Fibroblast of the aortic adventitia (primary cell): ENCODE measurements at places on chromosomes 2 and 18. TPM values are rescaled to one million over a fixed set of nuclear protein-coding genes. Genes with fewer than 3 reads are reported as not detected.

The ST8SIA3 gene
- 0.08 TPM in 1 of 2 replicates, not detected in the other for total RNA-seq

The ATP6V1C2 gene
- total RNA-seq: not detected in 2 replicates

The SAG gene
- not detected in 2 replicates for total RNA-seq

The EIF5B gene
- total RNA-seq: 17.3 and 27.1 TPM in 2 replicates

The SERTAD2 gene
- 19.1 and 34.4 TPM in 2 replicates for total RNA-seq

The NEB gene
- total RNA-seq: 0.27 and 0.41 TPM in 2 replicates

The ANKAR gene
- total RNA-seq: 14.9 and 22.2 TPM in 2 replicates

The LYPD6 gene
- total RNA-seq: 0.54 TPM in 1 of 2 replicates, not detected in the other

The LIMS4 gene
- 4.7 and 6.1 TPM in 2 replicates for total RNA-seq

The CNDP1 gene
- not detected in 2 replicates for total RNA-seq

The CD8A gene
- not detected in 2 replicates for total RNA-seq

The KCNJ3 gene
- total RNA-seq: not detected in 2 replicates

The G6PC2 gene
- total RNA-seq: not detected in 2 replicates

The LTBP1 gene
- 90.7 and 947 TPM in 2 replicates for total RNA-seq

The UGT1A5 gene
- total RNA-seq: not detected in 2 replicates

The TTN gene
- 0.16 and 5.5 TPM in 2 replicates for total RNA-seq

The EML6 gene
- 0.49 and 2.8 TPM in 2 replicates for total RNA-seq

The TCF23 gene
- total RNA-seq: 2.3 TPM in 1 of 2 replicates, not detected in the other

The FIGN gene
- total RNA-seq: 2.5 and 4.1 TPM in 2 replicates

The ST6GAL2 gene
- total RNA-seq: 0.09 and 0.16 TPM in 2 replicates

The CCDC148 gene
- total RNA-seq: 0.72 and 9.1 TPM in 2 replicates

The IL36RN gene
- not detected in 2 replicates for total RNA-seq

The CHN1 gene
- total RNA-seq: 2.3 and 3.3 TPM in 2 replicates

The FHOD3 gene
- 3.0 and 3.3 TPM in 2 replicates for total RNA-seq

The MEIS1 gene
- total RNA-seq: 65.0 and 78.2 TPM in 2 replicates

The CRYGD gene
- total RNA-seq: not detected in 2 replicates

The IL36G gene
- total RNA-seq: not detected in 2 replicates

The RIF1 gene
- 66.7 and 122 TPM in 2 replicates for total RNA-seq

The IL37 gene
- not detected in 2 replicates for total RNA-seq

The MERTK gene
- 0.65 and 2.4 TPM in 2 replicates for total RNA-seq

The ACTG2 gene
- 2.4 TPM in 1 of 2 replicates, not detected in the other for total RNA-seq

The CCL20 gene
- not detected in 2 replicates for total RNA-seq

The SRBD1 gene
- total RNA-seq: 15.7 and 22.4 TPM in 2 replicates

The NTSR2 gene
- not detected in 2 replicates for total RNA-seq

The QPCT gene
- 1.7 and 8.3 TPM in 2 replicates for total RNA-seq

The DSG3 gene
- total RNA-seq: 0.16 TPM in 1 of 2 replicates, not detected in the other

The KLHL30 gene
- 0.09 and 0.33 TPM in 2 replicates for total RNA-seq

The ZSCAN30 gene
- total RNA-seq: 18.6 and 22.6 TPM in 2 replicates

The EIPR1 gene
- 23.3 and 36.1 TPM in 2 replicates for total RNA-seq

The ERICH2 gene
- 4.0 TPM in 1 of 2 replicates, not detected in the other for total RNA-seq

The PTMA gene
- 893 and 2,614 TPM in 2 replicates for total RNA-seq

The YIPF4 gene
- total RNA-seq: 27.1 and 56.1 TPM in 2 replicates

The KCTD1 gene
- total RNA-seq: 9.9 and 21.8 TPM in 2 replicates

The MRPL33 gene
- total RNA-seq: 100 and 109 TPM in 2 replicates

The RGPD4 gene
- total RNA-seq: 0.16 TPM in 1 of 2 replicates, not detected in the other

The RAPGEF4 gene
- total RNA-seq: 1.3 and 54.4 TPM in 2 replicates

The STAT1 gene
- total RNA-seq: 116 and 122 TPM in 2 replicates

The GALNT1 gene
- 46.9 and 49.0 TPM in 2 replicates for total RNA-seq

The GPC1 gene
- 44.7 and 69.6 TPM in 2 replicates for total RNA-seq

The GCG gene
- not detected in 2 replicates for total RNA-seq

The MYO7B gene
- total RNA-seq: 0.18 TPM in 1 of 2 replicates, not detected in the other

The SLC38A11 gene
- total RNA-seq: 0.45 TPM in 1 of 2 replicates, not detected in the other

The NR4A2 gene
- total RNA-seq: 0.41 and 0.81 TPM in 2 replicates

The HPCAL1 gene
- 6.5 and 34.4 TPM in 2 replicates for total RNA-seq
